Non-pigmented ciliary epithelial cell (primary cell): ENCODE measurements at places on chromosomes 5 and 9.

- no peak for DNase-seq
Measured at GRCh38 chr9:107907255-107907654, 417.7 kb upstream of the KLF4 start.

GRCh38 chr5:119879446-119879845 is 250.1 kb downstream of the FAM170A start:
- no peak for DNase-seq

DNA sequence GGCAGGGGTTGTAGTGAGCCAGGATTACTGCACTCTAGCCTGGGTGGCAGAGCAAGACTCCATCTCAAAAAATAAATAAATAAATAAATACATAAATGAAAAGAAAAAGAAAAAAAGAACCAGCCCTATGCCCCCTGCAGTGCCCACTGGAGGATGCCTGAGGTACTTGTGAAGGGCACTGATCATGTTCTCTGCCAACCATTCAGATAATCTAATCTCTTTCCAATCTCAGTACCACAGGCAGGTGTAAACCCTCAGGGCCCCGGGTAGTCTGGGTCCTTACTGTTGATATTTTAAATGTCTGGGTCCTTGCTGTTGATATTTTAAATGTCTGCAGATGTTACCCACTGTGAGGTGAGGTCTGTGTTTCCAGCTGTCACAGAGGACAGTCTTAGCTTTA is 321.8 kb upstream of the ADCY2 start:
- no peak for DNase-seq

DNA sequence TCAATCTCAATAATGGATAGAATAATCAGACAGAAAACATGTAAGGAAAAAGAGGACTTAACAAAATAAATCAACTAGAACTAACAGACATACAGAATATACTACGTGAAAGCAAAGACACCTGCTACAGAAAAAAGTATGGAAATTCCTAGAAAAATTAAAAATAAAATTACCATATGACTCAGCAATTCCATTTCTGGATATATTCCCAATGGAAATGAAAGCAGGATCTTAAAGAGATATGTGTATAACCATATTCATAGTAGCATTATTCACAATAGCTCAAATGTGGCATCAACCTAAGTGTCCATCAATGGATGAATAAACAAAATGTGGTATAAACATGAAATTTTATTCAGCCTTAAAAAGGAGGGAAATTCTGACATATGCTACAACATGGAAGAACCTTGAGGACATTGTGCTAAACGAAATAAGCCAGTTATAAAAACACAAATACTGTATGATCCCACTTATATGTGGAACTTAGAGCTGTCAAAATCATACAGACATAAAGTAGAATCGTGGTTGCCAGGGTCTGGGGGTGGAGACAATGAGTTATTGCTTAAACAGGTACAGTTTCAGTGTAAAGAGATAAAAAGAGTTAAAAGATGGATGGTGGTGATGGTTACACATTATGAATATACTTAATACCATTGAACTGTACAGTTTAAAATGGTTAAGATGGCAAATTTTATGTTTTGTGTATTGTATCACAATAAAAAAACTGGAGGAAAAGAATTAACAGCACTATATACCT is 6.9 kb downstream of the PLAA start:
- DNase-seq, result no peak

- no peak for DNase-seq
Measured at GRCh38 chr5:171476701-171477100, 57.3 kb downstream of the FGF18 start.

DNA sequence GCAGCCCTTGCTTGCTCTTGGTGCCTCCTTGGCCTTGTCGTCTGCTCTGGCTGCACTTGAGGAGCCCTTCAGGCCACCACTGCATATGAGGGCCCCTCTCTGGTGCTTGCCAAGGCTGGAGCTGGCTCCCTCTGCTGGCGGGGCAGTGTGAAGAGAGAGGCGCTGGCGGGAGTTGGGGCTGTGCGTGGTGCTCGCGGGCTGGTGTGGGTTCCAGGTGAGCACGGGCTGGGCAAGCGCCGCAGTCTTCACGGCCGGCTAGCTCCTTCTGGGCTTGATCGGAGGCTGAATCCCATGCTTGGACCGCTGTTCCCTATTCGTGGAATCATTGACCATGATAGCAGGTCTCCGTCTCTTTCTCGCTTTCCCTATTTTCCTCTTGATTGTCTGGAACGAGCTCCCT is 56.5 kb downstream of the XRCC4 start:
- DNase-seq, result no peak

DNA sequence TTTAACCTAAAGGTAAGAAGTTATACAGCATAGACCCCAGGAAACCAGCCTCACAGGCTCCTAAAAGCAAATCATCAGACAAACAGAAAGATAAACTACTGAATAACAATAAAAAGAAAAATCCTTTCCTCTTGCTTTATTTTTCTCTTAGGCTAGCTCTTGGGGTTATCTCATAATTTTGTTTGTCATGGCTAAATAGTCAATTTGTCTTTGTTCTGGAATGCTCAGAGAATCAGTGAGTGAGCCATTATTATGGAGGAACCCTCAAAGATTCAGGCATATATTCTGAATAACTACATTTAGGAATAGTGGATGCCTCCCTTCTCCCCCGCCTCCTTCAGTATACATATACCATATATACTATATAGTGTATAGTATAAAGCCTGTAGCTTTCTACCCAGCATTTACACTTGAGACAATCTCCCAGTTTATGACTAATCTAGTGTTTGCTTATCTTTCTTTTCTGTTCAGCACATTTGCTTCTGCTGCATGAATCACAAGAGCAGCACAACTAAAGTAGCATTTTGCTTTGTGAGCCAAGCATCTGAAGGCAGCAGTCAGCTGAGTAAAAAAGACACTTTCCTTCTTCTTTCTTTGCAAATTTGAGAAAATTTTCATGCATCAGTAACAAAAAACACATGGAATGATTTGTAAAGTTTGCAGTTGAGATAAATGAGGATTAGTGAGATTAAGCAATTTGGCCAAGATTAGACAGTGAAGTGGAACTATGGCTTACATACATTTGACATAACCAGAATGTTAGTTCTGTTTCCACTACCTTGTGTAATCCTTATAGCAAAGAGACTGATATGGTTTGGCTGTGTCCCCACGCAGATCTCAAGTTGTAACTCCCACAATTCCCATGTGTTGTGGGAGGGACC is 45.3 kb upstream of the PPP3R2 start:
- peak; percentile 1 for DNase-seq

GRCh38 chr5:17065458-17065857 is 129.4 kb upstream of the MYO10 start:
- DNase-seq, result no peak

- no peak for DNase-seq
Measured at GRCh38 chr5:95414451-95414850, 23.3 kb downstream of the FAM81B start.

DNA sequence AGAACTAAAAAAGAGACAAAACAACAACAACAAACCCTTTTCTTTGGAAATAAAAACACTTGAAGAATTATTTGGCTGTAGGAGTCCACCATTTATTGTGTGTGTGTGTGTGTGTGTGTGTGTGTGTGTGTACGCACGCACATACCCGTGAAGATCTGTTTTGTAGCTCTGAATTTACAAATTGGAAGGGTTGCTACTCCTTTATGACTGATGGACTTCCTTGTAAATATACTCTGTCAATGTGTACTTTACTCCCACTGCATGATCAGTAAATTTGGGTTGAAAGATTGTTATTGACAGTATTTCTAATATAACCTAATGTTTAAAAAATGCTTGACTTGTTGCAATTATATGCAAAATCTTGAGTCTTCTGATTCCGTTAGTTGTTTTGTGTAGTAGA is 148.1 kb downstream of the ATG10 start:
- DNase-seq, result no peak

DNA sequence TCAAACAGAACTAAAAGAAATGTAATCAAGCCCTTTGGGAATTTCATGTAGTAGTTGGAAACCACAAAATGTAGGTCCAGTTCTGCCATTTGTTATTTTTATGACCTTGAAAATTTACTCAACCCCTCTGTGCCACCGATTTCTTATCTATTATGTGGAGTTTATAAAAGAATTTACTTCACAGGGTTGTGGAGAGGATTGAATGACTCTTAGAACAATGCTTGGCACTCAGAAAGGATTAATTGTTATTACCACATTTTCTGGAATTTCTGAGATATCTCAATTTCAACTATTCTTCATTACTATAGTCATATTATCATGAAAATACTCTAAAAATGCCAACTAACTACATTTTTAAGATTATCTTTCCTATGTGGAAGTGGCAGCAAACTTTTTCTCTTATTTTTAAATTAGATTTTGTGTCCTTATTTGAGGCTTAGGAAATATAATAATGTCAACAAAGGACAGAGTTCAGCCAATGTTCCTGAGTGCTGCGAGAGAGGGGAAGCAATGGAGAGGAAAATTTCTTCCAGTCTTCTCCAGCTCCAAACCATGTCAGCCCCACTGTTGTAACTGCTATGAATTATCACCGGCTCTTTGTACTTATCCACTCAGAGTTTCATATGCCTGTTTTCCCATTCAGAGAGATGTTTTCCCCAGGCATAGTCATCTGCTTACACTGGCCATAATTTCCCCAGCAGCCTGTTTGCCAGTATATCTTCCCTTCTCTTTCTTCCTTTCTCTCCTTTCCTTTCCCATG is 525.6 kb downstream of the SPATA31D1 start:
- no peak for DNase-seq

GRCh38 chr9:124437086-124437485 is 13.2 kb upstream of the ADGRD2 start:
- DNase-seq, result no peak
